ENCODE measurements at places on chromosomes 6 and 20.

GRCh38 chr20:36501367-36502006, 39.8 kb upstream of the MYL9 start:
- no peak for DNase-seq

- DNase-seq, result no peak
Observed at GRCh38 chr6:11056871-11057270, 12.8 kb upstream of the ELOVL2 start.

- peak; percentile 6 for DNase-seq
Observed at GRCh38 chr6:69994251-69994650, 127.9 kb downstream of the COL19A1 start.

GRCh38 chr6:125947615-125948014, 9.0 kb upstream of the HINT3 start:
- DNase-seq, result peak; percentile 26

Data from AG08396 (cell line).